ENCODE measurements at places on chromosomes 5 and 9.

- no peak for DNase-seq
Measured at GRCh38 chr9:6766606-6767005, 8.8 kb downstream of the KDM4C start.

DNA sequence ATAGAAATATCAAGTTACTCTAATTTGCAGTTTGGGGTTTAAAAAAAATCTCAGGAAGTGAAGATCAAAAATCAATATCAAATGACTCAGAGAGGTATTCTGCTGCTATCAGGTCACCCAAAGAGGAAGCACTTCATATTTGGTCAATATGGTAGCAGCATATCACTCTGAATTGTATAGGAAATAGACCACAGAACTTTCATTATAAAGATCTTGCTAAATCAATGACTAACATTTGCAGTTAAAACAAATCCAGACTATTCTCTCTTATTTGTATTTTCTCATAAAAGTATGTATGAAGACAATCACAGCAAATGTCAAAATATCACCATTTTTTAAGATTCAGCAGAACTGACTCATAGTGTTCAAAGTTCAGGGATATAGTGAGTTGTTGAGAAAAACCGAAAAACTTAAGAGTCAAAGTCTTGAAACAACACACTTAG is 105.8 kb upstream of the PCSK1 start:
- no peak for DNase-seq

DNA sequence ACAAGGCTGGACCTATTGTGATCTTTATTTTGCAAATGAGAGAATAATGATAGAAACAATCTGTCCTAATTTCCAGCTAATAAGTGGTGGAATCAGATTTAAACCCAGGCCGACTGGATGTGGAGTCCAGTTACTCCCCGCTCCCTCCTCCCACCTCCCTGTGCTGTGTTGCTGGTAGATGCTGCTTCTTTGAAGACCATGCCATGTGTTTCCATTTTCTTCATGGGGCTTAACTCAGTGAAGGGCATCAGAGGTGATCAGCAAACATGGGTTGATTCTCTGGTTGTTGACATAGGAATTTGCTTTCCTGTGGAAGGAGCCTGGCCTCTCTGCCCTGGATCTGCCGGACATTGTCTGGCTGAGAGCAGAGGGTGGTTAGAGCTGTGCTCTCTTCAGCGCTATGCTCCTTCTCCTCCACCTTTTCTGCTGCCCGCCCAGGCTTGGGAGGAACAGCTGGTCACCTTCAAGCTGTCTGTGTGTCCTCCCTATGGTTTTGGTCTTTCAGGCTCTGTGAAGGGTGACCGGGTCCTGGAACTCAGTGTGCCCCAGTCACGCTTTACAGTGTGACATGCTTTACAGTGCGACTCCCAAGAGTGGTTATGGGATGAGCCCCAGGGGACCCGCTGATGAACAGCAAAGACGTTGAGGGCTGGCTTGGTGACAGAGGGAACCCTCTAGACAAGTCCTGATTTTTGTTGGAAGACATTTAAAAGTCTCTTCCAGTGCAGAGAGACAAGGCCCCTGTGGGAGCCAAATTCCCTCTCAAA is 68.4 kb upstream of the RPS23 start:
- no peak for DNase-seq

DNA sequence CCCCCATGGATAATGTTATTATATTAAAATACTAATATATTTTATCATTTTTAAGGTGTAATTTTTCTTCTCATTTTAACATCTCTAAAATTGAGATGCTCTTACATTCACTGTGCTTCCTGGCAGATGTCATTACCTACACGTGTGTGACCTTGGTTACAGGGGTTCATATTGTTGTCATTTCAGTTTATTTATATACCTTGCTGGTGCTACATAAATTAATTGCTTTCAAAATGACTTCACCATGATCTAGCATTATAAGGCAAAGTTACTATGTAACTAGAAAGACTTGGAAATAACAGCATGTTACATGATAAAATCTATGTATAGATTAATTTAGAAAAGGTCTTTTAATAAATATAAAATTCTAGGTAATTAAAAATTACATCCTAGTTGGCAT is 60.9 kb downstream of the ARHGEF28 start:
- DNase-seq = no peak

DNA sequence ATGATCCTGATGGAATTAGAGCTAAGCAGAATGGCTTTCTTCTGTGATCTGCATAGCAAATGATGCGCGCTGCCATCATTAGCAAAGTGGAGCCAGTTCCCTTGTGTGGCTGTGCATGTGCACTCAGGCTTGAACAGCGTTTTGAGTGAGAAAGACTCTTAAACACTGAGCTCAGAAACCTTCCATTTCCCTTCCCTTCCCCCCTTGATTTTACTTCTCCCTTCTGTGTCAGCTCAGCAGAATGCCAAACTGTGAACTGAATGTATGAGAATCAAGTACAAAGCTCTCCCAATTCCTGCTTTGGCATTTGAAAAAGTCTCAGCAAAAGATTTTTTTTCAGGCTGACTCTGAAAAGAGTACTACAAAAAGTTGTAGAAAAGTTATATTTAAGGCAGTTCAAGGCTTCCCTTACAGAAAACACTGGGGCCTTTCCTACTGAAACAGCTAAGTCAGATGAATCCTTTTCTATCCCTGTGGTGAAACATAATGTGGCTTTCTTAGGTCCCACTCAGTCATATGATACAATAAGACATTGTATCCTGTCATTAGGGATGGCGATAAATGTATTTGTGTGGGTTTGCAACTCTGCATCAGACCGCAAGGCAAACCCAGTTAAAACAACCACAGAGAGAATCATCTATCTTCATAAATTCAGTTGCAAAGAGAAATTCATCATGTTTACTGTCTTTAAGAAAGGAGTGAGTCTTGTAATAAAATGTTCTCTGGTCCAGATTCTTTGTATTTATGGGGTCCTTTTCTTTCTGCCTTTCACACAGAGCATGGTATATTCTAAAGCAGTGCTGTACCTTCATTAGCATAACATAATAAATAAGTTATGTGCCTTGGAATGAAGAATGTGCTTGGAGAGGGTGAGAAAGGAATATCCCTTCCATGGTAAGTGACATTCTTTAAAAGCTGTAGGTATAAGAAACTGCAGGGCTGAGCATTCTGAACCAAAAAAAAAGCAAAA is 222.6 kb downstream of the CAAP1 start:
- DNase-seq = no peak

- DNase-seq = peak; percentile 89
Measured at GRCh38 chr5:36502608-36503007, 103.8 kb upstream of the SLC1A3 start.

Measured in AG08395 (cell line).